ENCODE measurements at places on chromosomes 7 and 10.

- DNase-seq, result peak; percentile 45
Measured at GRCh38 chr7:151579644-151580043, 59.9 kb upstream of the RHEB start.

DNA sequence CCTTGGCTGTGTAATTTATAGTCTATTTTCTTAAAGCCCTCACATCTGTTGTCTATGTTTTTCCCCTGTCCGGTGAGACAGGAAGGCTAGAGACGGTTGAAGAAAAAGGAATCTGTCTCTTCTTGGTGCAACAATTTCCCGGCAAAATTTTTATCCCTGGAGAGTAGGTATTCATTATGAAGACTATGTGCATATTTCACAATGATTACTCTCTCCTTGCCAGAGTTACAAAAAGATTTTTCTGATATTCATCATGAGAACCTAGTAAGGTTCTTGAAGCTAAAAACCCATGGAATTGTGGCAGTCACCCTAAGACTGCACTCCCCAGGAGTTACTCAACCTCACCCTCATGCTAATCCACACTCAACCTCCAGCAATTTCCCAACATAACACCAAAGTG, 55.0 kb upstream of the GHITM start:
- DNase-seq, result no peak

DNA sequence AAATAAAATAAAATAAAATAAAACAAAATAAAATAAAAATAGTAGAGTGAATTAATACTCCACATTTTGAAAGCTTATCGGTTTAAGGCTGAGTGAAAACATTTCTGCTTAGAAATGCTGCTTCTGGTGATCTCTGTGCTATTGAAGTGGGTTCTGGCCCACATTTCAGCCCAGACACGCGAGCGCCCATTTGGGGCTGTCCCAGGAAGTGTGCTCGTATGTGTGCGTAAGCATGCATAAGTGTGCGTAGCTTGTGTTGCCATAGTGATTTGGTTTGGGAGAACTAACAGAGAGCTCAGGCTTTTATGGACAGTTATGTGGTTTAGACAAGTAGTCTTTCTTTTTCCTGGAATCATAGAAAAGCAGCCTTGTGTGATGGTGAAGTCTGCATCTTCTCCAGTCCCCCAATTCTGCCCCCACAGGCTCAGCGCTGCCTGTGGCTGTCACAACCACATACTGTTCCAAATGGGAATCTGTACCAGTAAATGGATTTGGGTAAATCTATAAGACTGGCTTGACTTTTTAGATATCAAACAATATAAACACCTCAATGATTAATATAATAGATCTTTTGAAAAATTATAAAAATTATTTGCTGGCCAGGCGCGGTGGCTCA, 29.8 kb upstream of the PURB start:
- peak; percentile 53 for DNase-seq

DNA sequence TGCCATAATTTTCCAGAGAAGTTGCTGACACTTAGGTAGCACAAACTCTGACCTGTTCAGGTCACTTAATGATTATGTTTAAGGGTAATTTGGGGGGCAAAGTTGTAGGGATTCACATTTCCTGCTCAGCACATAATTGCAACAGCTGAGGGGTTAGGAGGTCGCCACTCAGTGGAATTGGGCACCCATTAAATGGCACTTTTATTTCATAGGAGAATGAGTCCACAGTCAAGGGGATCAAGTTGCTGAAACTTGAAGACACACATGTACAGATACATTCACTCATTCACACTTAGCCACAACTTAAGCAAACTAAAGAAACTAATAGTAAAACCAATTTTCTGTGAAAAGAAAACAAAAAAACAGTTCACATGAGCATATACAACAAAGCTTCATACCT, 1.5 kb downstream of the PCDH15 start:
- DNase-seq, result no peak

DNA sequence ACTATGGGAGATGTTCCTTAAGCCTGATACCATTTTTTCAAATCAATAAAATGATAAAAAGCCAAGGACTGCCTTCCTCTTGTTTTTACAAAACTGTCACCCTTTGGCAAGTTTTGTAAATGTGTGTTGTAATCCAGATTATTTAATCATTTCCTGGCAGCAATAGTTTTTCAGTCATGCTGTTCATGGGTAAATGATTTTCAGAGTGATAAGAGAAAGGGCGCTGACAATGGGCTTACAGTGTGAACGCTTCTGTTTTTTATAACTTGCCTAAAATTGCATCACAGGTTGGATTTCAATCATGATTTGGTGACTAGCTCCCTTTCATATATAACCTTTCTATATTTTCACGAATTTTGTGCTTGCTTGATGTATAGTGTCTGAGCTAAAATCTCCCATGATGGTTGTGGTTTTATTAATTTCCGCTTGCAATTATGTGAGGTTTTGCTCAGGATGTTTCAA, 19.0 kb upstream of the DMBT1 start:
- DNase-seq, result peak; percentile 86

DNA sequence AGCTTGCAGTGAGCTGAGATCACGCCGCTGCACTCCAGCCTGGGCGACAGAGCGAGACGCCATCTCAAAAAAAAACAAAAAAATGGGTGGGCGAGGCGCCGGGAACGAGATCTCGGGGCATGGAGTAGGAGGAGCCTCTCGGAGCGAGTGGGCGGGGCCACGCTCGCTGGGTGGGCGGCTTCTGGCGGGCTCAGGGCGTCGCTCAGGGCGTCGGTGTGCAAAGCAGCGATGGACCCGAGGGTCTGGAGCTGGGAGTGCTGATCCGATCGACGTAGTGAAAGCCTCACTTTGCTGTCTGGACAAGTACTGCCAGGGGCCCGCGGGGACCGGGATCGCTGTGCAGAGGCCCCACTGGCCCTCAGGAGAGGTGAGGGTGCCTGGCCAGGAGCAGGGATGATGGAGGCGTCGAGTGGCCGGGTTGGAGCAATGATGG, 22.6 kb upstream of the AMZ1 start:
- DNase-seq, result no peak

DNA sequence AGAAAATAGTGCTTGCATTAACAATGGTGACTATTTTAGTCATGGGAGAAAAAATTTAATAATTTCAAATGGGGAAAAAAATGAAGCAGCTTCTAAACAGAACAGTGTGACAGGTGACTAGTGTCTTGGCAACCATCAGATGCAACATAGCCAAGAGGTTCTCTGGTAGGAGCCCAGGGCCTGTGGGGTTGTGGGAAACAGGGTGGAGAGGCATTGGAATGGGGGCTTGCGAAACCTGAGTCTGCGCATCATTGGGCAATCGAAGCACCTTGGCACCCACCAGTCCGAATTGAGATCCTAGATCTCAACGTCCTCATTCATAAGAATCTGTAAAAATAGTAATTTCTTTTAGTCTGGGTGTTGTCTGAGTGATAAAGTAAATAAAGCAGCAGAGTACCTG, 19.2 kb upstream of the PARD3 start:
- no peak for DNase-seq

- no peak for DNase-seq
Measured at GRCh38 chr7:96933067-96933645, 72.2 kb upstream of the DLX6 start.

Data from common myeloid progenitor, CD34-positive (primary cell).